ENCODE measurements at places on chromosomes 1 and 21.
A peak's percentile ranks its signal among the peaks of the same experiment; 100 is the strongest.

- no peak for DNase-seq
These were observed 449.1 kb upstream of the KAZN start for GRCh38 chr1:14149431-14149830.

- no peak for DNase-seq
These were observed 7.9 kb downstream of the SORT1 start for GRCh38 chr1:109389638-109390341.

- DNase-seq = no peak
These were observed 13.5 kb downstream of the MAP3K21 start for GRCh38 chr1:233340966-233341516.

GRCh38 chr1:147215540-147215916 lies 9.6 kb downstream of the FMO5 start:
- no peak for DNase-seq

- no peak for DNase-seq
These were observed 28.5 kb downstream of the TUFT1 start for GRCh38 chr1:151568626-151569088.

DNA sequence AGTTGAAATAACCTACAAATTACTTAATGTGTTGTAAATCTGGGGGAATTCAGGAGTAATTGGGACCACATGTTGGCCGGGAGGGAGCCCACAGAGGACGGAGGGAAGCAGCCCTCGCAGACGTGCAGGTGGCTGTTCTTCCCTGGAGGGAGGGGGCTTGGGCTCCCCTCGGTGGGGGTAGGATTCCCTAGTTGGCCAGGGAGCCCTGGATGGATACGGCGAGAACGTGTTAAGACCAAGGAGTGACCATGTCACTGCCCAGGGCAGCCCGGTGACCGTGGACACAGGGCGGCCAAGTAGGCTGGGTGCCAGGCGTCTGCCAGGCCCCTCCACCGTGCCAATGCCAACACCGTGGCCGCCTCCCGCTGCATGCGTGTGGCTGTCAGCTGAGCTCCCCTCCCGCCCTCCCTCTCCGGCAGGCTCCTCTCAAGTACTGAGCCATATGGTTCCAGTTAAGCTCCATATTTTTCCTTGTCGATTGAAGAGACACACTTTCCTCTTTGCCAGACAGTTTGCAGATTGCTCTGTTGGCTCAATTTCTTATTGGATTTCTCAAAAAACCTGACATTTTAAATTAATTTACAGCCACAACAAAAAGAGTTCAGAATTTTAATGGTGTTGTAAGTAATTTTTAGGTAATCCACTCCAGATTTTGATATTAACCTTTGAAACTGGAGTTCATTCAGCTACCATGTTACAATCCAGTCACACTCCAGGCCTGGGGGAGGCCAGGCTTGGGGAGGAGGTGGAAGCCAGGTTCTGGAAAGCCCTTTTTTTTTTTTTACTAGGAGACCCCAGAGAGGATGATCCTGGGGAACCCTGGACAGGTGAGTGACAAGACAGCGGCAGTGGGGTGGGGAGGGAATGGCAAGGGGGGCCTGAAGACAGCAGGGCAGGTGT lies 71.2 kb downstream of the CASZ1 start:
- DNase-seq = peak; percentile 70

GRCh38 chr1:178632653-178633052 lies 92.4 kb upstream of the RALGPS2 start:
- peak; percentile 95 for DNase-seq

DNA sequence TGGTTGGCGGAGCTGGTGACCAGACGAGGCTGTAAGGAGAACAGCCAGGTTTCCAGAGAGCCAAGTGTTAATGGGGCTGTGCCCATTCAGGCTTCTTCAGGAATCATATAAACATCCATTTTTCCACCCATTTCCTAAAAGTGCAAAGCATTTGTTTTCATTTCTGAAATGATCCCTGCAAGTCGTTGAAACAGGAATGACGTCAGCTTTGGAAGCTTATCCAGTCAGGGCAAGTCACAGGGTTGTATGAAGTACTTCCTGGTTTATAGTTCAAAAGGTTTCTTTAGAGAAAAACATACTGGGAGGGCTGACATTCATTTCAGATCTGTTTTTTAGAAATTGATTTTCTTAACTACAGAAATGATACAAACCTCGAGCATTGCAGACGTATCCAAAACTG lies 29.2 kb downstream of the IGSF5 start:
- DNase-seq = no peak

DNA sequence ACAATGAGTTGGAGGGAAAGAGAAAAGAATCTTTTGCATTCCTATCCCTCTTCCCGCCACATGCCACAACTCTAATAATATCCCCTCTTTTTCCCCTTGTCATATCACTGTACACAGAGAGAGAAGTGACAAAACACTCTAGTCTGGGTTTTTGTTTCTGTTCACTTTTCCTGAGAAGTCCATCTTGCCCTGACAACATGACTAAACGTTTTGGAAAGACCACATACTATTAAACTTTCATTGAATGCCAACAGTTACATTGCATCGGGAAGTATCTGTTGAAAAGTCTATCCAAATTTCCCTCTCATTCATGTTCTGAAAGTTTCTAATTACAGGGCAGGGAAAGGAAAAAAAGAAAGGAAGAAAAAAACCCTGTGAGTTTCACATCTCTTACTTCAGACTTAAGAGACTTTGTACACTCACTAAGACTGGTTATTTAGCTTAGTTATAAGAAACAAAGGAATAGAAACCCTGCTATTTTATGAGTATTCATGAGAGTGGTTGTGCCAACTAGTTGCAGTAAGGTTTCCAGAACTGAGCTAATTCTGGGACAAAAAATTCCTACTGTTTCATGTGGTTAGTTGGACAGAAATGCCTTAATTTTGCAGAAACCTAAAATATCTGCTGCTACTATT lies 16.9 kb downstream of the PLA2G4A start:
- DNase-seq = no peak

GRCh38 chr1:154750681-154751665 lies 119.1 kb downstream of the KCNN3 start:
- no peak for DNase-seq

GRCh38 chr21:42144679-42145568 lies 73.8 kb downstream of the UMODL1 start:
- no peak for DNase-seq

- DNase-seq = no peak
These were observed 559.5 kb upstream of the CHRM3 start for GRCh38 chr1:238826891-238827290.

DNA sequence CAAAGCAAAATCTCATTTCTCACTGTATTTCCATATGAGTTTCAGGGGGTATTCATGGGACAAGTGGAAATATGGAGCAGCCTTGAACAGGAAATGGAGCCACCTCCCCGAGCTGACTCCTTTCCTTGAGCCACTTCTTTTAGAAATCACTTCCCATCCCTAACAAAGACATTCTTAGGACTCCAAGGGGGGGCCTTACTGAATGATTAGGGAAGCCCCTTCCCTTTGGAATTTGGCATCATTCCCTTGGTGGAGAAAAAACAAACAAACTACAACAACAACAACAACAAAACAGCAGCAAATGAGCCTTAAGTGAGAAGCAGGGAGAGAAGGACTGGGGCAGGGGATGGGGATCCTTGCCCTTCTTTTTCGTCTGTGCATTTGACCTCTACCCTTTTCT lies 278.3 kb downstream of the ZNF648 start:
- DNase-seq = no peak

- no peak for DNase-seq
These were observed 197.0 kb upstream of the LHX8 start for GRCh38 chr1:74937176-74937575.

- peak; percentile 98 for DNase-seq
These were observed 22.5 kb upstream of the SLC27A3 start for GRCh38 chr1:153752571-153753195.

GRCh38 chr1:221940631-221941030 lies 198.7 kb upstream of the DUSP10 start:
- DNase-seq = no peak

- no peak for DNase-seq
These were observed 190.5 kb downstream of the APP start for GRCh38 chr21:25979845-25980616.

DNA sequence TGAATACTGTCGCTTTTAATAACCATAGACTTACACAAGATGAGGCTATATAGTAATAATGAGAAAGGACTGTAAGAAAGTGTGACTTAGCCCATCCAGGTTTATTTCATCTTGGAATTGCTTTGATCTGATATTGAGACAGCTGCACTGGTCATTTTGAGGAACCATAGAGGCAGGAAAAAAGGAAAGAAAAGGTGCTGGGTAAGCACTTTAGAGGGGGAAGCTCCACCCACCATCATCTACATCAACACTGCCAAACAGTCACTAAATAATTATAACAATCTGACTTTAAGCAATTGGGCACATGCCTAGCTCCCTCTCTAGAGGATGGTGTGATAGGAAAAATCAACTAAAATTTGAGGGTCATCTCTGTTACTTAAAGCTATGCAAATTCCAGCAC lies 70.6 kb upstream of the ST6GALNAC3 start:
- no peak for DNase-seq

DNA sequence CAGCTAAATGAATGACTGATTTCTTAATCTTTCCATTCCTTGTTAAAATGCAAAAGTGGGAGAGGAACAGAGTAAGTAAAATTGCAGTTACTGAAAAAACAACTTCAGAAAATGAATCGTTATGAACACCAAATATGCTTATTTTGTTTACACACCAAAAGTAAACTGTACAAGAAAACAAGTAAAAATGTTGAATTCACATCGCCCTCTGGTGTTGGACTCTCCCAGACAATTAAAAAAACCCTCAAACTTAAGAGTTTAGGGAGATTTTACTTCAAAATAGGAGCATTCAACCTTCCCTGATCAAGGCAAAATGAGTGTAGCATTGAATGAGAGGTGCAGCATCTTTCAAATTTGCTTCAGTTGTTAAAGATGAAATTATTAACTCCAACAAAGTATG lies 19.4 kb upstream of the ESRRG start:
- DNase-seq = peak; percentile 9

DNA sequence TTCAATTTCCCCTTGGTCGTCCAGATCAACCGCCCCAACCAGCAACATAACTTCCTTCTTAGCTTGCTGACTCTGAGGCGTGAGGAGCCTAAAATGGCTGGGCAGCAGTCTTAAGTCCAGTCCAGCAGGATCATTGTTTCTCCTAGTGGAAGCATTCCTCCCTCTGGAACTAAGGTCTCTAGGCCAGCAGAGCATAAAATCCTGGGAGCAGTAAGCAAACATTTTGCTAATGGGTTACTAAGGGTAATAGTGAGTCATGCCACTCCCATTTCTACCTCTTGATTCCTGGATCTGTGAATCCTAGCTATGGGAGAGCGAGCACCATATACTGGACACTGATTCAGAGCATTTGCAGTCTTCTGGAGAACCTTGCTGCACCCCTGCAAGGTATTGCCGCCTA lies 59.9 kb downstream of the ADSS2 start:
- peak; percentile 37 for DNase-seq

- peak; percentile 62 for DNase-seq
These were observed 43.0 kb upstream of the PSEN2 start for GRCh38 chr1:226827458-226827857.

- no peak for DNase-seq
These were observed 854 bp downstream of the MYCL start for GRCh38 chr1:39900662-39901463.

GRCh38 chr1:161172776-161173376 lies 4.4 kb downstream of the B4GALT3 start:
- DNase-seq = peak; percentile 100

DNA sequence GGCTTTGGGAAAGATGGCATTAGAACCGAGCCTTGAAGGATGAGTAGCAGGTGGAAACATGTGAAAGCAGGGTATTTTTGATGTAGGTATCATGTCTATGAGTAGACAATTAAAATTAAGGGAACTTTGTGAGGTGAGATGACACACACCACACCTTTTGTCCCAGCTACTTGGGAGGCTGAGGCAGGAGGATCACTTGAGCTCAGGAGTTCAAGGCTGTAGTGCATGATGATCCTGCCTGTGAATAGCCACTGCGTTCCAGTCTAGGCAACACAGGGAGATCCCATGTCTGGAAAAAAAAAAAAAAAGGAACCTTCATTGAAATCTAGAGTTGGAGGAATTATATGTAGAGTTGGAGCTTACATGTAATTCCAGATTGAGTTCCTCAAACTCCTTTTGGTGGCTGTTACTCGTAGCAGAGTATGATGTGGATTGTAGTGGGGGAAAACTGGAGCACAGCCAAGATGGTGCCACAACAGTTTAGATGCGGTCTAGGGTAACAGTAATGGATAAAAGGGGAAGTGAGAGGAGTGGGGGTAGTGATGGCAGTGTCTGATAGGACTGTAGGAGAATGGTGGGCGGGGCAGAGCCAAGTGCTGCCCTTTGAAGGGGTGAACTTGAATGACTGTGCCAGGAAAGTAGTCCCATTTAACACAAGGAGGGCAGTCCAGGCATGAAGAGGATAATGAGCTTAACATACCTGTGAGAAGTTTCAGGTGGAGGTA lies 17.4 kb downstream of the AK4 start:
- DNase-seq = no peak

- peak; percentile 56 for DNase-seq
These were observed 30.1 kb upstream of the SRP9 start for GRCh38 chr1:225747566-225747965.

- no peak for DNase-seq
These were observed 45.0 kb upstream of the RASAL2 start for GRCh38 chr1:178048883-178049282.

DNA sequence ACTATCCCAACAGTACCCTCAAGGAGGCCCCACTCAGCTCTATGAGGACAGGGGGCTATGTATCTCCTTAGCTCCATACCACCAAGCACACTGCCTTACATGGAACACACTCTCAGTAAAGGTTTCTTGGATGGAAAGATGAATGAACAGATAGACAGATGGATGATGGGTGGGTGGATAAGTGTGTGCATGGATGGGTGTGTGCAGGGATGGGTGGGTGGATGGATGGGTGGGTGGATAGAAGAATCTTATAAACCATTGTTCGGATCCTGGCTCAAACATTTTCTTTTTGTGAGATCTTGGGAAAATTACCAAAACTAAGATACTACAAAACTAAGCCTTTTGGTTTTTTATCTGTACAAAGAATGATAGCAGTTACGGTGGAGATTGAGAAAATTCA lies 111.0 kb upstream of the NFIA start:
- no peak for DNase-seq

DNA sequence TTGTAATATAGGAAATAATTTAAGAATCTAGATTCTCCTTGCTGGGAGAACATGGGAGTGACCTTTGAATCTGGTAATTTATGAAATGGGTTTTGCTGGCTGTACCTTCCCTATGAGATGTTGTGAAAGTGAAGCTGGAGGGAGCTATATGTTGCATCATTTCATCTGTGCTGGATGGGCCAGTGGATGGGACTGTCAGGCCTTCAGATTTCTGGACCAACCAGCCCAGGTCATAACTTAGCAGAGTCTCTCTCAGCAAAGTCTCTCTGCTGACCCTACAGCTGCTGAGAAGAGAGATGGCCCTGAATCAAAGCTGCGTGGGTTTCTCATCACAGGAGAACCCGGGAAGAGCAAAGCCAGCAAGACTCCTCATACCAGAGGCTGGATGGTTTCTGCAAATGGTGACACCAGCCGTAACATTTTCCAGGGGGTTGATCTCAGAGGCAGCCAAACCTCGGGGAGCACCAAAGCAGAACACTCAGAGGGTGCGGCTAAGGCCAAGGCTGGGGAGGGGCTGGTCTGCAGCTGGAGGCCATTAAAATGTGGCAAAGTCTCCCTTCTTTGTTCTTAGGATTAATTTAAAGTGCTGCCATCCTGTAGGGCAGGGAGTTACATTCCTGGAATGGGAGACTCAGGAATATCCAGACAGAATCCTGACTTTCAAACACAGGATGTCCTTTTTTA lies 18.2 kb upstream of the PTGFRN start:
- DNase-seq = peak; percentile 26
